ENCODE measurements at places on chromosomes 13 and 19. TPM values are rescaled to one million over a fixed set of nuclear protein-coding genes. Genes with fewer than 3 reads are reported as not detected.
A peak's percentile ranks its signal among the peaks of the same experiment; 100 is the strongest.

DNA sequence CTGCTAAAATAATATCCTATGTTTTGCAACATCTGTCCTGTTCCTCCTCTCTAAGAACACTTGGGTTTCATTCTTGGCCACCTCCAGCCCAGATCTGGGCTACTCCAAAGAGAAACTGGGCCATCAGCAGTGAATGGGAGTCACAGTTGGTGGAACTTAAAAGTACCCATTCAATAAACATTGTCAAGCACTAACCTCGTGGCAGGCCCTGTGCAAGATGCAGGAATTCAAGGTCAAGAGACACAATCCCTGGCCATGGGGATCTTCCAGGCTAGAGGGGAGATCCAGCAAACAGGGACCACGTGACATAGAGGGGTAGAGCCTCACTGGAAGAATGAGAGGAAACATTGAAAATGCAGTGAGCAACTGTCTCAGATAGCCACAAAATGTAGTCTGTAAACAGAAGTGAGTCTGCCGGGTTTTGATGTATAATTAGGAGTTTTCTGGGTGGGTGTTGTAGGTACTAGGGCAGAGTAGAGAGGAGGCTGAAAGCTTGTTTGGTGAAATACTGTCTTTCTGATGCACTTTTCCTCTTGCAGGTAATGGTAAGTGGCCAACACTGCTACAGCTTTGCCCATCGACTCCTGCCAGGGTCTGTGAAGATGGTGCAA, 14.8 kb upstream of the EID2 start:
- DNase-seq: no peak

- DNase-seq: no peak
These were observed 10.6 kb downstream of the CD70 start for GRCh38 chr19:6580313-6580712.

GRCh38 chr13:33017323-33017929, 1.2 kb downstream of the KL start:
- no peak for DNase-seq

- no peak for DNase-seq
These were observed 55.4 kb upstream of the USE1 start for GRCh38 chr19:17159466-17160393.

GRCh38 chr13:39272994-39273393, 234.7 kb downstream of the NHLRC3 start:
- DNase-seq: no peak

- DNase-seq: no peak
These were observed 185.3 kb downstream of the EFNB2 start for GRCh38 chr13:106350208-106350607.

DNA sequence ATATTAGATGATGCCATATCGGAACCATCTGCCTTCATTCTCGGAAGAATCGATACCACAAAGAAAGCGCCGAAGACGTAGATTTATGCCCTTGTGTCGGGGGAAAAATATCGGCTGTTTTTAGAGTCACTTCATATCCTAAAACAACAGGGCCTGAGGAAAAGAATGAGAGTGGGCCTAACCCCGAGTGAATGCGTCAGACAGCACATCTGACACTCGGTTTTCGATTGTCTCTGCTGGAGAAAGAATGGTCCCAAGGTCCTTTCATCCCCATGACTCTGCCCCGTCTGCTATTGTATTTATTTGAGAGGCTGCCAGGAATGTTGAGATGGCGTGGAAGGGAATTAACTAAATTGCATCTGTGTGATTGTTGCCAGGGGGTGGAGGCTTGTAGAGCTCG, 46.1 kb downstream of the CHST8 start:
- DNase-seq: no peak

GRCh38 chr13:99153219-99153618, 47.4 kb upstream of the UBAC2 start:
- no peak for DNase-seq

- DNase-seq: no peak
These were observed 27.2 kb upstream of the NAPA start for GRCh38 chr19:47542030-47542475.

GRCh38 chr13:97432917-97433726, 847 bp upstream of the RAP2A start:
- peak; percentile 100 for DNase-seq

GRCh38 chr19:49983645-49984229, 22.8 kb upstream of the SIGLEC11 start:
- DNase-seq: no peak

DNA sequence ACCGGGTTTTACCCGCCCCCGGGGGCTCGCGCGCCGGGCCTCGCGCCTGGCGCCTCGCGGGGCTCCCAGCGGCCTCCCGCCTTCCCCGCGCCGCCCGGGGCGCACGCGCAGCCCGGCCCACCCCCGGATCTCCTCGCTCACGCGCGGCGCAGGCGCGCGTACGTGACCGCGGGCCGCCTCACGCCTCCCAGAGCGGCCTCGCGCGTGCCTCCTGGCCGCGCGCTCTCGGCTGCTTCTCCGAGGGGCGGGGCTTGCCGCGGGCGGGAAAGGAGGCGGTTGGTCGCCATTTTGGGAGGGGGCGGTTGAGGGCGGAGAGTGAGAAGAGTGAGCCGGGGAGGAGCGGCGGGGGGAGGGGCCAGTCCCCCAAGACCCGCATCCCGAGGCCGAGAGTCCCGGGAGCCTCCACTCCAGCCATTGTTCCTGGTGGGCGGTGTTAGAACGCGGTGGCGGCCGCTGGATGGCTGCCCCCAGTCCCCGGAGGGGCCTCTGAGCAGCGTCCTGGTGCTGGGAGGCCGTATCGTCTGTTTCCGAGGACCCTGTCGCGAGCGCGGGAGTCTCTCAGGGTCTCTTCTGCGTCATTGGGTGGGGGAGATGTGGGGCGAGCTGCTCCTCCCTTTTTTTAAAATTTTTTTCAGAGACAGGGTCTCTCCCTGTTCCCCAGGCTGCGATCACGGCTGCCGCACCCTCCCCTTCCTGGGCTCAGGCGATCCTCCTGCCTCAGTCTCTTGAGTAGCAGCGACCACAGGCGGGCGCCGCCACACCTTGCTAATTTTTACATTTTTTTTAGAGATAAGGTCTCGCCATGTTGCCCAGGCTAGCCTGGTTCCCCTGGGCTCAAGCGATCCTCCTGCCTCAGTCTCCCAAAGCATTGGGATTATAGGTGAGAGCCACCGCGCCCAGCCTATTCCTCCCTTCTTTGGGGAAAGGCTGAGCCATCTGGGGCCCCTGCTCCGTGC, at the start of gene ZNF541:
ZNF541 (minus strand) TSS at position 78 of the 956 bp plus-strand sequence. CDS start 17,292 bp downstream, outside the sequence.
- DNase-seq: peak; percentile 12

DNA sequence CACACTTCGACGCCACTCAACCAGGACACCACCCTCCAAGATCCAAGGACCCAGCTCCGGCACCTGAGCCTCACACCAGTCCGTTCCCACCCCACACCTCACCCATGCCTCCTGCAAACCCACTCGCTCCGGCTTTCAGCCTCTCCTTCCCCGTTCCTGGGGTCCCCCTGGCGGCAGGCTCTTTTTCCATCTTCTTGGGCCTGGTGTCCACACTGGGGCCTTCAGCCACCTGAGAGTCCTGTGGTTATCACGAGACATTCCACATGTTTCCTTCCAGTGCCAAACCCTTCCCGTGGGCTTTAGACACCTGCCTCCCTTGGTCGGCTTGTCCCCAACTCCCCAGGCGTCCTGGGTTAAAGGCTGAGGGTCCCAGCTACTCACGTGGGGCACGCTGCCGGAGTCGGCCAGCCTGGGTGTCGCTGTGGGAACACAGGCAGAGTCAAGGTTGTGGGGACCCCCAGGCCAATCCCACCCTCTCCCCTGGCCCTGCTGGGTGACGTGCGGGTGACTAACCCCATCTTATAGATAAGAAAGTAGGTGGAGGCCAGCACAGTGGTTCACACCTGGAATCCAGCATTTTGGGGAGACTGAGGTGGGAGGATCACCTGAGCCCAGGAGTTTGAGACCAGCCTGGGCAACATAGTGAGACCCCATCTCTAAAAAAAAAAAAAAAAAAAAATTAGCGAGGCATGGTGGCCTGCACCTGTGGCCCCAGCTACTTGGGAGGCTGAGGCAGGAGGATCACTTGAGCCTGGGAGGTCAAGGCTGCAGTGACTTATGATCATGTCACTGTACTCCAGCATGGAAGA, 1.9 kb downstream of the JSRP1 start:
- DNase-seq: no peak

DNA sequence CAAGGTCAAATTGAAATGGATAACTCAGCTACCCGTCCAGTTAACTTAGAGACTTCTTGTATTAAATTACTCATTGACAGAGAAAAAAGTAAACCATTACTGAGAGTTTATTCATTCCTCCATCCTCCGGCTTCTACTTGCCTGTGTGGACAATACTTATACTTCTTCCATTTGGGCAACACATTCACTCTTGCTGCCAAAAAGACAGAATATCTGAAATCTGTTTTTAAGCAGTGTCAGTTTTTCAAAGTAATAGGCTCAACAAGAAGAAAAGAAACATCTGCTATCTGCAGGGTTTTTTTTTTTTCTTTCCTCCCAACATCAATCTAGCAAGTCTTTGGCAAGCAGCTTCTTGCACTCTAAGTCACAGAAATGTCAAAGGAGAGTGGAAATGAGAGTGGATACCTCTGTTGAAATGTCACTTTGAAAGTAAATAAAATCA, 1142.8 kb downstream of the PCDH9 start:
- peak; percentile 36 for DNase-seq

DNA sequence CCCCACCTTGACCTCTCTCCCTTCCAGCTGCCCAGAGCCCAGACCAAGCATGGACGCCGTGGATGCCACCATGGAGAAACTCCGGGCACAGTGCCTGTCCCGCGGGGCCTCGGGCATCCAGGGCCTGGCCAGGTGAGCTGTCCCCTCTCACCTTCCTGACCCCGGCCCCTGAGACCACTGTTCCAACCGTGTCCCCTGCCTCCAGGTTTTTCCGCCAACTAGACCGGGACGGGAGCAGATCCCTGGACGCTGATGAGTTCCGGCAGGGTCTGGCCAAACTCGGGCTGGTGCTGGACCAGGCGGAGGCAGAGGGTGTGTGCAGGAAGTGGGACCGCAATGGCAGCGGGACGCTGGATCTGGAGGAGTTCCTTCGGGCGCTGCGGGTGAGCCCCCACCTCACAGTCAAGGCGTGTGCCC, 312 bp downstream of the CAPS start:
- no peak for DNase-seq

- DNase-seq: no peak
These were observed 34.4 kb upstream of the ABCC4 start for GRCh38 chr13:95335667-95336066.

DNA sequence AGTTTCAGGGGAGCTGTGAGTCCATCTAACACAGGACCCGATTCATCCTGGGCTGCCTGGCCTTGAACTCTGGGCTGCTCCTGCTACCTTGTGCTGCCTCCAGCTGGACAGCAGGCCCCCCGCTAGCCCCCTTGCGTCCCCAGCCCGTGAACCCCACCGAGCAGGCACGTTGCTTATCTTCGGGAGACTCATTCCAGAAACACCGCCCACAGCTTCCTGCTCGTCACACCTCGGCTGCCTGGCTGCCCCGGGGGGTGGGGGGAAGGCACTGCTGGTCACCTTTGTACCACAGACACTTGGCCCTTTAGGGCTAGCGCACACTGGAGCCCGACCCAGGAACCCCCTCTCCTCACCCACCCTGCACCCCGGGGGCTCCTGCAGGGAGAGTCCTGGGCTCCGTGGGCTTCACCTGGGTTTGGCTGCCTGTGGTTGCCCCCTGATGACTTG, 48.1 kb downstream of the CRTC1 start:
- no peak for DNase-seq

- DNase-seq: no peak
These were observed 15.4 kb downstream of the MIR17HG start for GRCh38 chr13:91362908-91363307.

DNA sequence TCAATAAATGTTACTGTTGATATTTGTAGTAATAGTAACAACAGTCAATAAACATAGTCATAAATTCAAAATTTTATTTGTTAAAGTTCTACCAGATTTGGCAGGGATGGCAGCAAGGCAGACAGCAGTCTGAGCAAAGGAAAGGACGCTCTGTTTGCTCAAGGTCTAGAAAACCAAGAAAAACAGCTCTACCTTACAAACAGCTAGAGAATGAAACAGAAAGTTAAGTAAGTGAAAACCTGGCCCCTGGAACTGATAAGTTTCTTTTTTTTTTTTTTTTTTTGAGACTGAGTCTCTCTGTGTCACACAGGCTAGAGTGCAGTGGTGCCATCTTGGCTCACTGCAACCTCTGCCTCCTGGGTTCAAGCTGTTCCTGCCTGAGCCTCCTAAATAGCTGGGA, 27.9 kb downstream of the ENOX1 start:
- no peak for DNase-seq

- DNase-seq: no peak
These were observed 60.7 kb upstream of the C1QTNF9B start for GRCh38 chr13:23957981-23958380.

DNA sequence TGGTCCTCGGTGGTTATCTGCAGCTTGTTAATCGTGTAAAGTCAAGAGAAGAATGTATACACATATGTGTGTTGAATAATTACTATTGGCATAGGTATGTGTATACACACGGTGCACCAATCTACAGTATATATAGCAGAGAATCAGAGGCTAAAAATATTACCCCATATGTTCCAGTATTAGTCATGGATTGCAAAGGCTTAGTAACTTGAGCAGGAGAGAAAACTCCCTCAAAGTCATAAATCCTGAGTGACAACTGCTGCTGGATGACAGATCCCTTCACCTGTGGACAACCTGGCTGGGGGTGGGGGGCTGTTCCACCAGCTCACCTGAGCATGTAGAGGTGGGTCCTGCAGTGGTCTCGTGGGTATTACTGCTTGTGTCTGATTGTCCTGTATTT, 185.0 kb downstream of the ZNF536 start:
- DNase-seq: no peak

DNA sequence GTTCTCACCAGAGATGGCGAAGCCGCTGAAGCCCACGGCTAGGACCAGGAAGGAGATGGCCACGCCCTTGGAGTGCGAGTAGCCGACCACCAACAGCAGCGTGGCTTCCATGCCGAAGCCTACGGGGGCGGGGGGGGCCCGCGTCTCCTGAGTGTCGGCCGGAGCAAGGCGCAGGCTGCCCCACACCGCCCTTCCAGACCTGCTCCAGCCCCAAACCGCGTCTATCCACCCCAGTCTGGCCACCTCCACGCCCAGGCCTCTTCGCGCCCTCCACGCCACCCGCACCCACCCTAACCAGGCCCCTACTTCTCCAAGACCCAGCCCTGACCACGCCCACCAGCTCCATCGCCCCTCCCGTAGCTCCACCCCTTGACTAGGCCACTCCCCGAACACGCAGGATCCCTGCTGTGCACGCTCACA, 6.2 kb downstream of the GFY start:
- DNase-seq: no peak

Gene CYP4F12
- polyA plus RNA-seq: 0.57 TPM

Gene TMEM59L
- 3.2 TPM for polyA plus RNA-seq

Gene SERPINE3
- 0.17 TPM for polyA plus RNA-seq

Gene CACTIN
- 30.4 TPM for polyA plus RNA-seq

Gene VRK3
- polyA plus RNA-seq: 54.8 TPM

Gene PSG5
- polyA plus RNA-seq: not detected

Gene PSPN
- polyA plus RNA-seq: 1.5 TPM

Gene CYP2F1
- polyA plus RNA-seq: not detected

Gene DAND5
- 0.10 TPM for polyA plus RNA-seq

Gene FCGBP
- 1.7 TPM for polyA plus RNA-seq

Gene KCNK6
- 3.2 TPM for polyA plus RNA-seq

Gene ZNF160
- 53.6 TPM for polyA plus RNA-seq

Gene TNNT1
- polyA plus RNA-seq: 9.9 TPM

Gene NLRP7
- polyA plus RNA-seq: not detected

Gene ERICH4
- 0.14 TPM for polyA plus RNA-seq

Gene ZNF471
- polyA plus RNA-seq: 21.7 TPM

Gene MYO9B
- polyA plus RNA-seq: 54.0 TPM

Gene PSG11
- polyA plus RNA-seq: not detected
